ENCODE measurements at places on chromosomes 2 and 18. TPM values are rescaled to one million over a fixed set of nuclear protein-coding genes. Genes with fewer than 3 reads are reported as not detected.

POTEE gene
- total RNA-seq: 3.3 TPM

CHRNA1 gene
- total RNA-seq: 0.10 TPM

ARHGAP28 gene
- total RNA-seq: not detected

- DNase-seq: no peak
Measured at GRCh38 chr2:149080099-149080498, 41.6 kb downstream of the LYPD6B start.
